ENCODE measurements at places on chromosomes 6 and 20.

- DNase-seq: no peak
These were observed 5.8 kb upstream of the TFAP2A start for GRCh38 chr6:10420546-10421157.

GRCh38 chr6:109820706-109821350 is 129.7 kb downstream of the FIG4 start:
- DNase-seq: no peak

DNA sequence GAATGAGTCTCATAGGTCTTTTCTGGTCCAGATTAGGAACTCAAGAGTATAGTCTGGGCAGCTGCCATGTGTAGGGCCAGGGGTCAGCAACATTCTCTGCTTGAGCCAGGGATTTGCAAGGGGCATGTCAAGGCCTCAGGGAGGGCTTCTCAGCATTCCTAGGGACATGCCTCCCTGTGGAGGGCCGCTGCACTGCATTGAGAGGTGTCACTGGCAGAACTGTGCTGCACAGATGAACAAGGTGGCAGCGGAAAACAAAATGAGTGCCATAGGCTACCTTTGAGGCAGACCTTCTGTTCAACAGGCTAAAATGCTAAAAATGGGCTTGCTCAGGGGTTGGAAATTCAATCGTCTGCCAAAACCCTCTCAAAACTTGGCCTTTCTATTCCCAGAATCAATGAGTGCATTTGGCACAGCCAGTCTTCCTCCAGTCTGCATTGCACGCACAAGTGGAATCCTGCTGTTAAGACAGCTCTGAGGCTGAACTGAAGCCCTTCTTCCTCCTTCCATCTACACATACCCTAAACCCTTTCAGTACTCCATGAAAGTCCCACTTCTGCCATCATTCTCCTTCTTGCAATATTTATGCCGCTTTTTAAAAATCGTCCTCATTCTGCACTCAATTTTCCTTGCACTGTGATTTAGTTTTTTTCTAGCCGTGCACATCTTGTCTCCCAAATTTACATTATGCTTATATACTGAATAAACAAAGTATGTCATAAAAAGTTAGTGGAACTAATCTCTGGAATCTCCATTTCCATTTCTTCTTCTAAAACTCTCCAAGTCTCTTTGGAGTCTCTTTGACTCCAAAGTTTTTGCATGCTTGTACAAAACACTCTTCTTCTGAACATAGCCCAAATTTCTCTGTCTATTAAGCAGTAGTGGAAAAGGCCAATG is 51.7 kb downstream of the SLC26A8 start:
- DNase-seq: no peak

- no peak for DNase-seq
These were observed 63.8 kb upstream of the DYNLRB1 start for GRCh38 chr20:34452281-34452982.

DNA sequence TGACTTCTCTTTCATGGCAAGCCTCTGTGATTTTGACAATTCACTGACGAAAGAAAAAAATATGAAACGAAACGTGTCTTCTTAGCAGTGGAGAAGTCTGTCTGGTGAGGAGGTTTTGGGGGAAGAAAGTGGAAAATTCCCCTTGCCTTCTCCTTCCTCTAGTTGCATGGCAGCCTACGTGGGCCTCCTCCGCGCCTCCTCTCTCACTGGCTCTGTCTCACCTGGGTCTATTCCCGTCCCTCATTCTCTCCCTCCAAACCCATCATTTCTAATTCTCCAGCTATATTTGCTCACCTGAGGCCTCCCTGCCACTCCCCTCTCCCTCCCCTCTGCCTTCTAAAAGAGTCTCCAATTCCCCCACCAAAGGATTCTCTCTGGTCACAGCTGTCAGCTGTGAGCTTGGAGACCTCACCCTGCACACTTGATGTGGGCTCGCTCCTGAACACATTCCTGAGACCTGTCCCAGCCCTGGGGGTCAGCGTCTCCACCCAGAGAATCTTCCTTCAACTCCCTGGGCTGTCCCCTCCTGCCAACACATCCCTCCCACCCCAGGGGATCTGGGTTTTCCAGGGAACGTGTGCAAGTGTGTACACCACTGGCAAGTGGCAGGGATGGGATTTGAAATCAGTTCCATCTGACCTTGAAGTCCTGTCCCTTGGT is 159.6 kb upstream of the PMEPA1 start:
- no peak for DNase-seq

GRCh38 chr20:41600926-41601631 is 17.1 kb downstream of the CHD6 start:
- DNase-seq: no peak

- peak; percentile 20 for DNase-seq
These were observed at the start of gene TCF15 for GRCh38 chr20:610130-611046. Gene TCF15 (minus strand): TSS chr20:610309. CDS start chr20:610237, 72 bp downstream.

GRCh38 chr6:35736253-35736894 is 458 bp upstream of the ARMC12 start:
- peak; percentile 90 for DNase-seq

GRCh38 chr20:8190043-8190880 is 58.2 kb downstream of the PLCB1 start:
- DNase-seq: no peak

DNA sequence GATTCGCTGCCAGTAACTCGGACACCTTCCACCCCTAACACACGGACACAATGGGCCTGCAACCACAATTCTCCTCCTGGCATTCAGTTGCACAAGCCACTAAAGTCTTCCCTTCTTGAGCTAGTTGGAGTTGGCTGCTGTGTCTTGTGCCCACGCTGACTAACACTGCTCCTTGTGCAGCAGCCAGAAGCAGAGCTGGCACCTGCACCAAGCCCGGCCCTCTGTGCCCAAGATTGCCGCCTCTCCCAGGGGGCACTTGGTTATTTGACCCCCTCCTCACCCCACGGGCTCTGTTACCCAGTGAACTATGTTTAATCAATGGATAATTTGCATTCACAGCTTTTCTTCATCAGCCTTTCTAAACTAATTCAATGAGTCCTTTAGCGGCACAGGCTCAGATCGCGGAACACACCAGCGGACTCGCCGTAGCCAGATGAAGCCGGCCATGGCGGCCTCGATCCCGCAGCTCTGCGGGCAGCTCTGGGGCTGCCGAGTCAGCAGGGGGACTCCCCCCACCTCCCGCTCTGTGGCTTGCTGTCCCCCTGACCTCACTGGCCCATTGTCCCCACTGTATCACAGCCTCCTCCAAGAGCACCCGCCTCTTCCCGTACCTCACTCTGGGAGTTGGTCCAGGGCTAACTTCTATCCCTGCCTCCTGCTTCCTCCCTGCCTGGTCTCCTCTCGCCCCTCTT is 94.8 kb upstream of the AFDN start:
- DNase-seq: no peak

GRCh38 chr20:33672426-33673113 is 1.7 kb downstream of the NECAB3 start:
- no peak for DNase-seq

GRCh38 chr6:44284121-44284520 is 13.9 kb downstream of the TMEM151B start:
- no peak for DNase-seq

GRCh38 chr6:121881974-121882667 is 446.7 kb downstream of the GJA1 start:
- no peak for DNase-seq

GRCh38 chr6:11317885-11318771 is 85.7 kb upstream of the NEDD9 start:
- DNase-seq: peak; percentile 88

- no peak for DNase-seq
These were observed 83.8 kb downstream of the IYD start for GRCh38 chr6:150452428-150453243.

DNA sequence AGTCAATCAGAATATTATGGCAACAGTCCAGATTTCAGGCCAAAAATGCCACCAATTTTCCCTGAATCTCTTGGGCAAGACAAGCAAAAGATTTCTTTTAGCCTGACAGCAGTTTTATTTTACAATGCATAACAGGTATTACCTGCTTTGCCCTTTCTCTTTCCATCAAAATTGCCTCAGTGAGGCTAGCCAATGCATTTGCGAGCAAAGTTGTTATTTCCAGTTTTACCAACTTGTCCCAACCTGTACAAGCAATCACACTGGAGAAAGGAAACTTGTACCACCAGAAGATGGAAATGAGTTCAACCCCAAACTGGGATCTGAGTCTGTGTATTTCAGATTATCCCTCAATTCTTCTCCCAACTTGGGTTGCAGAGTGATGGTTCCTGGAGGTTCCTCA is 279.9 kb upstream of the CDYL start:
- no peak for DNase-seq

- DNase-seq: no peak
These were observed 244.9 kb downstream of the DHX35 start for GRCh38 chr20:39206899-39207564.

DNA sequence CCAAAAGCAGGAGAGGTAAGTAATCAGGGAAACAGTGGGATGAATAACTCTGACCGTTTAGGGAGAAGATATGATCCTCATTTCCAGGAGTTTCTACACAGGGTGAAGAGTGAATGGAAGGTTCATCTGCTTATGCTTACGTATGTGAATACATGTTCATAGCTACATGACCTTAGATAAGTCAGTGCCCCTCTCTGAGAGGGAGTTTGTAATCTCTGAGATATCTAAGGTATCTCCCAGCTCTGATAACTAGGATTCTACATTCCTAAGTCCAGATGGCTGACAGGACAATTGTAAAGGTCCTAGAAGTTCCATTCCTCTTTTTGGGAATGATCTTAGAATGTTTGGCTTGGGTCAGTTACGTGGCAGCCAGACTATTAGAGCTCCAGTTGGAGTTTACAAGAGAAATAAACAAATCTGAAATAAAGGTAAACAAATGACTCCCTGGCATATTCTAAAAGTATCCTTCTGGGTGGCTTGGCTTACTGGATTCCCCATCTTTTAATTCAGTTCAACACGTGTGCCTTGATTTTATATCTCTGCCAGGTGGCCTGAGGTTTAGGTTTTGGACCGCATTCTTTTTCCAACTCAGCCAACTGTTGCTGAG is 15.8 kb downstream of the PROCR start:
- DNase-seq: no peak

DNA sequence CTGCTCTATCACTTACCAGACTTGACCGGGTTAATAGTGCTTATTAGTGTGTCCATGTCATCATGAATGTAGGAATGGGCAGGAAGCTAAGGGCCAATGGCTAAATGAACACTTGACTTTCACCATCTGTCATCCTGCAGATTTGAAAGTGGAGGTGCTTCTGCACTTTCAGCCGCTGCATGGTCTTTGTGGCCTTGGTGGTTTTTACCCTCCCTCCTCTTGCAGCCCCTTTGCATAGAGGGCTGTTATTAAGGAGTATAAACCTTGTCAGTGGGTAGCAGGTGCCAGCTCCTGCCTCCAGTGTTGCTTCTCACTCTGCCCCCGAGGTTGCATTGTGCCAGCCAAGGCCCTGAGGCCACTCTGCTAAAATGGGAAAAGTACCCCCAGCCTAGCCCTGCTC is 122.2 kb upstream of the TNFAIP3 start:
- DNase-seq: no peak

GRCh38 chr20:58956078-58956477 is 25.0 kb upstream of the NELFCD start:
- no peak for DNase-seq

GRCh38 chr20:11372876-11373790 is 544.6 kb upstream of the BTBD3 start:
- DNase-seq: no peak

DNA sequence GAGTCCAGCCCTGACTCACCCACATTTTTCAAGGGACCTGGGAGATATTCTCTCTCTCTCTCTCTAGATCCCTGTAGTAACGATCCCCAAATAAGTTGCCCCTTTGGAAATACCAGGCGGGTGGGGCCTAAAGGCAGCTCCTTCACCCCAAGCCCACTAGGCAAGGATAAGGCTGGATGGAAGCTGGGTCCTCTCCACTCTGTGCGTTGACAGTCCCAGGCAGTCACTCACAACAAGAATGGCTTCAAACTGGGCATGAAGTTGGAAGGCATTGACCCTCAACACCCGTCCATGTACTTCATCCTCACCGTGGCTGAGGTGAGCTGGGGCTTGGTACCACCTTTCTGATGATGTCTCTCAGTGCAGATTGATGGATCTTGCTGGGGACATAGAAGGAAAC is 21.6 kb downstream of the L3MBTL1 start:
- no peak for DNase-seq

- DNase-seq: no peak
These were observed 26.0 kb downstream of the ZC3H12D start for GRCh38 chr6:149458806-149459205.

DNA sequence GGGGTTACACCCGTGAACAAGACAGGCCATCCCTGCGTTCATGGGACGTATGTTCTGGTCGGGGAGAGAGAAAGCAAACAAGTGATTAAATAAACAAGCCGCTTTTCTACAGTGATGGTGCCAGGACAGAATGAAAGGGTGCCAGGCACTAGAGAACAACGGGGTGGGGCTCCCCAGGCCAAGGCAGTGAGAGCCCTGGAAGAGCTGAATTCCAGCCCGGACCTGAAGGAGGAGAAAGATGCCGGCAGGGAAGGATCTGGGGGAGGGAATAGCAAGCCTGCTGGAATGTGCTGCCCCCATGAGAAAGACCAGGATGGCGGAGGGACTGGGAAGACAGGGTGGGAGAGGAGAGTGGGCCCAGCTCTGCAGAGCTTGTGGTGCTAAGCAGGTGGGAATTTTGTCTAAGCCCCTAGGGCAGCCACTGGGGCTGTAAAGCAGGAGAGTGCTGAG is 7.5 kb downstream of the SNAI1 start:
- no peak for DNase-seq

GRCh38 chr6:10518557-10519407 is 2.4 kb upstream of the GCNT2 start:
- DNase-seq: no peak
